ENCODE measurements at places on chromosomes 5 and 9.

DNA sequence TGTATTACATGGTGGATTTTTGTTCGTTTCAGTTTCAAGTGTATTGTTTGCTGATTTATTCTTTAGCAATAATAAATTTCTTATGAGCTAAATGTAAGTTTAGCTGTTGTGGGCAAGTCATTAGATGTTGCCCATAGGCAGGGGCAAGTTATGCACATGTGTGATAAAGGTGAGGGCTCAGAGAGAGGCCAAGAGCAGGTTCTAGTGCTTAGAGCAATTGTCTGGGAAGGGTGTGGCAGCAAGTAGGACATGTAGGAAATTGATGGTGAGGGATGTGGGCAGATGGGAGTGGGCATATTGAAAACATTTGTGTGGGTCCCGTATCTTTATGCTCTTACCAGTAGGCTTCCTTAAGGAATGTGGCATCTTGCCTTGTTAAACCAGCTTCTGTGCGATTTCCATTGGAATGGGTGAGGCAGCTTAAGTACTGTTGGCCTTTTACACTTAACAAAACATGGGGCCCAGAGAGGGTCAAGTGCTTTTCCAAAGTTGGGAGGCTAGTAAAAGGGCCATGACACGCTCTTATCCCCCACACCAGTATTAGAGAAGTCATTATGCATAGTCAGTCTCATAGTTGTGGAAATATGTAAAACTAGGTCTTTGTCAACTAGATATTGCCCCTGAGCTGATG, 60.6 kb downstream of the KDM4C start:
- DNase-seq, result no peak

GRCh38 chr5:137415231-137415681, 83.9 kb downstream of the SPOCK1 start:
- no peak for DNase-seq

- DNase-seq, result no peak
These were observed 3.0 kb downstream of the NUDT2 start for GRCh38 chr9:34332076-34332964.

GRCh38 chr5:19676895-19677294, 311.1 kb downstream of the CDH18 start:
- no peak for DNase-seq

DNA sequence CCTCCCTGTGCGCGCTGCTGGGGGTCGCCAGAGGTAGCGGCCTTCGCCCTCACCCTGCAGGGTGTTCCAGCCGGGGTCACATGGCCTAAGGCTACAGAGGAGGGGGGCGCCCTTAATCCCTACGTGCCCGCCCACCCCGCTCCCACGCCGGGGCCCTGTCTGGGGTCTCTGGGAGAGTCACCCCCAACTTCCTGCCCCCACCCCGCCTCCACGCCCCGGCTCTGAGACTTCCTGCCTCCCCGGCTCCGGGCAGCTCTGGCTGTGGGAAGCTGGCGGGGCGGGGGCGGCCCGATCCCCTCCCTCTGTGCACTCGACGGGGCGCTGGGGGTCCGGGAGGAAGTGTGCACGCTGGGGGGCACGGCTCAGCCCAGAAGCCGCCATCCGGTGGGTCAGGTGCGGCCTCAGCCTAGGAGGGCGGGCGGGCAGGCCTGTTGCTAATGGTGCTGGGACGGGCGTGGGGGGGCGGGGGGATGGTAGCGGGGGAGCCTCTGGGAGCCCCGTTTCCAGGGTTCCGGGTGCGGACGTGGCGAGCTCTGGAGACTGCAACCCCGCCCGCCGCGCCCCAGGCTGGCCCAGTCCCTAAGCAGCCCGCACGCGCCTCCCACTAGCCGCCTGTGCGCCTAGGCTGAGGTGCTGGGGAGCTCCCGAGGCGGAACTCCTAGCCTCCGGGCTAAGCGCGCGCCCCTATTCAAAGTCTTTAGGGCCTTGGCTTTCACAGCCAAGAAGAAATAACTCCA, 61.6 kb downstream of the CXXC5 start:
- no peak for DNase-seq
